Subcutaneous preadipocyte (primary cell): ENCODE measurements at places on chromosomes 6 and 20. TPM values are rescaled to one million over a fixed set of nuclear protein-coding genes. Genes with fewer than 3 reads are reported as not detected.

Gene KCNK5
- total RNA-seq: 0.37 and 0.39 TPM in 2 replicates

Gene VSX1
- not detected in 2 replicates for total RNA-seq

Gene MATN4
- total RNA-seq: under 0.01 TPM in 1 of 2 replicates, not detected in the other

Gene FGD2
- total RNA-seq: not detected in 2 replicates

Gene NOX3
- not detected in 2 replicates for total RNA-seq

Gene SEC63
- total RNA-seq: 22.4 and 26.4 TPM in 2 replicates

Gene RSPH9
- 0.39 and 0.73 TPM in 2 replicates for total RNA-seq

Gene FAXC
- 0.20 and 0.37 TPM in 2 replicates for total RNA-seq

Gene MYB
- under 0.01 TPM in 2 replicates for total RNA-seq

Gene GJE1
- total RNA-seq: not detected in 2 replicates

Gene CD2AP
- total RNA-seq: 12.5 and 19.5 TPM in 2 replicates

Gene BFSP1
- total RNA-seq: 0.73 and 0.98 TPM in 2 replicates

Gene SFTA2
- not detected in 2 replicates for total RNA-seq

Gene WFDC12
- not detected in 2 replicates for total RNA-seq

Gene TUBB2A
- total RNA-seq: 42.8 and 45.2 TPM in 2 replicates

Gene BPIFB2
- total RNA-seq: not detected in 2 replicates

Gene PPARD
- total RNA-seq: 5.1 and 12.5 TPM in 2 replicates

Gene STMND1
- not detected in 2 replicates for total RNA-seq

Gene C4A
- total RNA-seq: 1.4 and 2.6 TPM in 2 replicates

Gene IL17A
- total RNA-seq: not detected in 2 replicates

Gene TCF21
- 0.20 and 0.37 TPM in 2 replicates for total RNA-seq

Gene TTPAL
- 21.7 and 28.3 TPM in 2 replicates for total RNA-seq

Gene SASH1
- total RNA-seq: 97.7 and 115 TPM in 2 replicates

Gene LGSN
- total RNA-seq: not detected in 2 replicates

Gene EYS
- total RNA-seq: under 0.01 and 0.39 TPM in 2 replicates

Gene ARFGAP1
- total RNA-seq: 51.8 and 63.5 TPM in 2 replicates

Gene ZC3H12D
- total RNA-seq: under 0.01 and 0.37 TPM in 2 replicates

Gene NNAT
- total RNA-seq: 0.39 TPM in 1 of 2 replicates, not detected in the other

Gene STK38
- total RNA-seq: 17.6 and 19.0 TPM in 2 replicates

Gene APCDD1L
- 1.8 and 3.9 TPM in 2 replicates for total RNA-seq

Gene SLC17A5
- total RNA-seq: 29.0 and 31.9 TPM in 2 replicates

Gene STX11
- 1.5 and 1.6 TPM in 2 replicates for total RNA-seq

Gene GINS1
- total RNA-seq: 8.1 and 17.0 TPM in 2 replicates

Gene LAMA2
- total RNA-seq: 30.3 and 64.7 TPM in 2 replicates

Gene OXT
- 0.39 TPM in 1 of 2 replicates, not detected in the other for total RNA-seq
